Stimulated activated CD4-positive, alpha-beta T cell treated with anti-CD3 and anti-CD28 coated beads, Interleukin-1b, Interleukin-23, amount 100 ng/mL, for 1 hour (primary cell): ENCODE measurements at places on chromosomes 11 and 22.

DNA sequence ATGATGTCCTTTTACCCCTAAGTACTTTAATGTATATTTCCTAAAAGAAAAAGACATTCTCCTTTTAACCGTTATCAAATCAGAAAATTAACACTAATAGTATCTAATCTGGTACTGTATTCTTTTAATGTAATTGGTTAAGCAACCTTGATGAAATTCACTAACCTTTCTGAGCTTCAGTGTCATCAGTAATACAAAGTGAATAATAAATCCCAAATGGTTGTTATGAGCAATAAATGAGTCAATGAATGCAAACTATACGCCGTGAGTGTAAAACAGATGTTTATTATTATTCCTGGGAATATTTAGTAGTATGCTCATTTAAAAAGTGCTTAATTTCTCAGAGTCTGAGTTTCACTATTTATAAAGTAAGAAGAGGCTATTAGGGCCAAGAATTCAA lies 21.5 kb downstream of the UEVLD start:
- no peak for DNase-seq

GRCh38 chr11:80958361-80958760 lies 1517.5 kb upstream of the TENM4 start:
- DNase-seq: no peak

DNA sequence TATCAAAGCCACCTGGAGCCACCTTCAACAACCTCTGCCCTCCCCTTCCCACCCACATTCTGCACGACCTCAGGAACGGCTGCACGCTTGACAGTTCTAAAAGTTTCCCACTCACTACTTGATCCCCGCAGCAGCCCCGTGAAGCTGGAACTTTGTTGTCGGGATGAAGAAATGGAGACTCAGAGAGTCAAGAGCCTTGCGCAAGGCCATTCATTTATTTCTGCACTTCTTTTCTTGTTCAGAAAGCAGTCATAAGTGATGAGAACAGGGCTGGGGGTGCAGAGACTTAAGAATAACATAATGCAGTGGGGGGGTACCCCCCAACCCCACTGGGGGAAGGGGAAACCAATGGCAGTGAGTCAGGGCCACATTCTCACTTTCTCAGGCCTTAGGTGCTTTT lies 2.2 kb upstream of the ZFTA start:
- DNase-seq: no peak

DNA sequence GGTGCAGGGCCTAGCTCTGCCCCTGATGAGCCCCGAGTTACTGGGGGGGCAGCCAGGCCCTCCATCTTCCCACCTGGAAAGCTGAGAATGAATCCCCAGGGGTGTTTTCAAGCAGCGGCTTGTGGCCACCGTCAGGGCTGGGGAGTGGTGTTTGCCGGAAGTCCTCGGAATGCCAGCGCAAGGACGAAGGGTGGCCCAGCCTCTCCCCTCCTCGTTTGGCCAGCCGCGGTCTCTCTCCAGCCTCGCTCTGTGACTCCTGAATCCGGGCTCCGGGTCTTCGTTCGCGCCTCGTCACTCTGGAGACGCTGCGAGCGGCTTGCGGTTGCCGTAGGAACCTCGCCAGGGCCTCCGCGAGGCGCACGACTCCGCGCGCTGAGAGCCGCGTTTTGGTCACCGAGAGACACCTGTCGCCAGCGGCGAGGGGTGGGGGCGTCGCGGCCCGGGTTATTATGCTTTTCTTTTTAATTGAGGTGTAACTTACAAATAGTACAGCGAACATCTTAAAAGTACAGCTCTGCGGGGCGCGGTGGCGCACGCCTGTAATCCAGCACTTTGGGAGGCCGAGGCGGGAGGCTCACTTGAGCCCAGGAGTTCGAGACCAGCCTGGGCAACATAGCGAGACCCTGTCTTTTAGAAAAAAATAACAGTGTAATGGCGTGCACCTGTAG lies 6.3 kb upstream of the KDELR3 start:
- peak; percentile 22 for DNase-seq

- no peak for DNase-seq
Observed at GRCh38 chr22:17832665-17833064, 58.4 kb upstream of the BID start.

GRCh38 chr11:59204746-59205145 lies 8.0 kb downstream of the MPEG1 start:
- no peak for DNase-seq

DNA sequence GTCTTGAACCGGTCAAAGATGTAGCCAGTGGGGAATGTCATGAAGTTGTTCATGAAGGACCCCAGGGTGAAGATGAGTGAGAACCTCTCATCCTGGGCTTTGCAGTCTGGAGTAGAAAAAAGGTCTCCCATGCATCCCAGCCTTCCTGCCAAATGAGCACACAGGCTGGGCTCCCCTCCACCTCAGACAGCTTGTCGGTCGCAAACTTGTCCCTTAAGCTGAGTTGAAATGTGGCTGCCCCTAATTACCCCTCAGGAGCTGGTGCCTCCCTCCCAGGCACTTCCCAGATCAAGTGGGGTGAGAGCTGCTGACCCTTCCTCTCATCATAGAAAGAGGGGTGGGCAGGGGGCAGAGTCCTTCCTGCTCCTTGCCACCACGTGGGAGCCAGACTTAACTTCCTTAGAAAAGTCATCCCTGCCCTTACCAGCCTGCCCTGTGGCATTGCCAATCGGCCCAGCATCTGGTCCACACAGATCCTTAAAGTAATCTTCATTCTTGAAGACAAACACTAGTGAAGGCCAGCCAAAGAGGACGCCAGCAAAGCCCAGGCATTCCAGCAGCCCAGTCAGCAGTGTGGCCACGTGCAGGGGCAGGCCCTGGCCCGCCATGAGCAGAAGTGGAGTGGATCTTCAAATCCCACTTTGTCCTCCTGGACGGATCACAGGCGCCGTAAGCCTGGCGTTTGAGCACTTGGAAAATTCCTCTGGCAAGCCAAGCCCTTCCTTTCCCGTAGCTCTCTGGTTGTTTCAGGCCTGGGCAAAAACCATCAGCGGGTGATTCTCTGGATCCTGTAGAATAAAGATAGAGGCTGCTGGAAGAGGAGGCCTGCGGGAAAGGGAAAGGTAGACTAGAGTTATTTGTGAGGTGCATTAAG lies 1.1 kb downstream of the SLC43A3 start:
- no peak for DNase-seq

DNA sequence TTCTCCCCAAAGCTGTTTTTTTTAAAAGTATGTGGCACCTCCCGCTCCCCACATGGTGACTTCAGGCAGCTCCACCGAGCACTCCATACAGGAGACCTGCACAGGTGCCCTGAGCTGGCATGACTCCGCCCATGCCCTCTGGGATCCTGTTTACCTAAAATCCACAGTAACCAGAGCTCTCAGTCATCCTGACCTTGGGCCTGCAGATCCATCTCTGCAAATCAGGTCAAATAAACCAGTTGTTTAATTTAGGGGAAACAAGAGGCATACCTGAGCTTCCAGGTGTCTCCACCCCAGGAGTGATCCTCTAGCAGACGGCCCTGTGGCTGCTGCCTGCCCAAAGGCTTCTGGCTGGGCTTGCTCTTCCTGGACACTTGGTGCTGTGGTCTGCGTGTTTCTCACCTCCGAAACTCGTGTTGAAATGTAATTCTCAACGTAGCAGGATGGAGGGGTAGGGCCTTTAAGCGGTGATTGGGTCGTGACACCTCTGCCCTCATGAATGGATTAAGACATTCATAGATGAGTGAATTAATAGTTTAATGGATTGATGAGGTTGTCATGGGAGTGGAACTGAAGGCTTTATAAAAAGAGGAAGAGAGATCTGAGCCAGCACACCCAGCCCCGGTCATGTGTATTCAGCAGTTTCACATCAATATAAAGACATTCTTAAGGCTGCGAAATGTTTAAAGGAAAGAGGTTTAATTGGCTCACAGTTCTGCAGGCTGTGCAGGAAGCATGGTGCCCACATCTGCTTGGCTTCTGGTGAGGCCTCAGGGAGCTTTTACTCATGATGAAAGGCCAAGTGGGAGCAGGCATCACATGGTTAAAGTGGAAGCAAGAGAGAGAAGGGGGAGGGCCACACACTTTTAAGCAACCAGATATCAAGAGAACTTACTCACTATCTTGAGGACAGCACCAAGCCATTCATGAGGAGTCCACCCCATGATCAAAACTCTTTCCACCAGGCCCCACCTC lies 34.1 kb downstream of the LINC01488 start:
- no peak for DNase-seq

- DNase-seq: no peak
Observed at GRCh38 chr11:11512929-11513328, 108.9 kb downstream of the GALNT18 start.

DNA sequence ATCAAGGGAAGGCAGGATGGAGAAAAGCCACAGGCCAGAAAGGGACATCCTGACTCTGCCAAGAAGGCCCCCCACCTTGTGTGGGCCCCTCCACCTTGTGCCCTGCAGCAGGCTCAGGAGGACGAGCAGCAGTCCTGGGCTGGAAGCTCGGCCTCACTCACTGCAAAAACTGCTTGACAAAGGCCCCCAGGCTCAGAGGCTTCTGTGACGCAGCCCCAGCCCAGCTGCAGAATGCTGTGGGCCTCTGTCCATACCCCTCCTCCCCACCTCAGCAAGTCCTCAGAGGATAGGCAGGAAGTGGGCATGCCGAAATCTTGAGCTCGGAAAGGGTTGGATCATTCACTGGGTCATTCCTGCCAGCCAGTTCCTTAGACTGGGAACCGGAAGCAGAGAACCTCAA lies 61.9 kb downstream of the NRXN2 start:
- no peak for DNase-seq

DNA sequence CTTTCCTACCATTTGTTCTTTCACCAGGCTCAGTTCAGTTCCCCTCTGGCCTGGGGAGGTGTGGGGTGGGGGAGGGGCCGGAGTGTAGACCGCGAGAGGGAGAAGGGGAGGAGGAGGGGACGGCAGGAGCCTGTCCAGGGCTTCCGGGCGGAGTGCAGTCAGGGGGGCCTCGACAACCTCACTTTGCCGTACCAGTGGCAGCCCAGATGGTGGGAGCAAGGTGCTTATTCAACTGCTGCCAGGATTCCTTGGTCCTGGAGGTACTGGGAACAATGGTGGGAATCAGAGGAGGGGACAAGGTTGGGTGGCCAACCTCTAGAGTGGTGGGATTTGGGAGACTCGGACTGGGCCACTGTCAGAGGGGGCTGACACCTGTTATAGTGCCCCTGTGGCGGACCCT lies 1.2 kb downstream of the BACE1 start:
- DNase-seq: no peak

- DNase-seq: no peak
Observed at GRCh38 chr22:30561402-30562189, 12.9 kb downstream of the GAL3ST1 start.

- no peak for DNase-seq
Observed at GRCh38 chr11:124608147-124608546, 3.1 kb upstream of the PANX3 start.

- DNase-seq: no peak
Observed at GRCh38 chr11:68841718-68842426, at the start of gene CPT1A. Gene CPT1A, minus strand, starts transcription at chr11:68841916. Its CDS starts 26,442 bp downstream, at chr11:68815474.

GRCh38 chr11:95065336-95065735 lies 1.4 kb upstream of the SRSF8 start:
- DNase-seq: no peak

DNA sequence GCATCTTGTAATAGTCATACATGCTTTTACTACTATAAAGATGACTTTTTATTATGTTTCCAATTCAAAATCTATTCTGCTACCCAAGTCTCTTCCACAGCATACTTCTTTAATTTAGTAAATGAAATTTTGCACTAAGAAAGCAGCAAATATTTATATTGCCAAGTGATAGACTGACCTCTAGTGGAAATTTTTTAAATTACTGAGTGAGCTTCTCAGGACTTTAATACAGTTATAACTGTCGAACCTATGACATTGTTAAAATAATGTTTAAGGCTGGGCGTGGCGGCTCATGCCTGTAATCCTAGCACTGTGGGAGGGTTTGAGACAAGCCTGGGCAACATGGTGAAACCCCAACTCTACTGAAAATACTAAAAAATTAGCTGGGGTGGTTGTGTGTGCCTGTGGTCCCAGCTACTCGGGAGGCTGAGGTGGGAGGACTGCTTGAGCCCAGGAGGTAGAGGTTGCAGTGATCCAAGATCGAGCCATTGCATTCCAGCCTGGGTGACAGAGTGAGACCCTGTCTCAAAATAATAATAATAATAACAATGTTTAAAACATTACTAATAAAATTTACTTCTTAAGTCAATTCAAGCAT lies 27.3 kb downstream of the STK33 start:
- no peak for DNase-seq

DNA sequence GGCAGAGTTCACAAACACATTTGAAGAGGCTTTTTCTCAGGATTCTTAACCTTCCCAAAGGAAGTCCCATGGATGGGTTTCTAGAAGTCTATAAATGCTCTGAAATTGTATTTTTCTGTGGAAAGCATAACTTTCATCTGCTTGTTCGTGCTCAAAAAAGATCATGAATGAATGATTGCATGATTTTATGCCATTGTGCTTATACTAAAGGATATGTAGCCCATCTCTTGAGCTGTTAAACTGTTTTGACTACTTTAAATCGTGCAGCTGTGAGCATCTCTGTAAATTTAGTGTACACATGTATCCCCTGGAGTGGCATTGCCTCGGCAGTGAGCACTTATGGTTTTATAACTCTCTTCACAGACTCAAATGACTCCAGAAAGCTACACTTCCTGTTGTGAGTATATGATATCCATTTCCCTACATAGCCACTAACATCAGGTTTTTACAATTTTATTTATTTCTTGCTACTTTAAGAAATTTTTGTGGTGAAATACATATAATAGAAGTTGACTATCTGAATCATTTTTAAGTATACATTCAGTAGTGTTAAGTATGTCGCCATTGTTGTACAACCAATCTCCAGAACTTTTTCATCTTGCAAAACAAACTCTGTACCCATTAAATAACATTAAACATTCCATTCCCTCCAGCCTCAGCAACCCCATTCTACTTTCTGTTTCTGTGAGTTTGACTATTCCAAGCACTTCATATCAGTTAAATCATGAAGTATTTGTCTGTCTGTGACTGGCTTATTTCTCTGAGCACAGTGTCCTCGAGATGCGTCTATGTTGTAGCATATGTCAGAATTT lies 8.0 kb downstream of the NEAT1 start:
- DNase-seq: no peak

GRCh38 chr22:37802310-37803194 lies 5.2 kb upstream of the GCAT start:
- DNase-seq: no peak

- DNase-seq: no peak
Observed at GRCh38 chr11:12455938-12456337, 78.6 kb downstream of the PARVA start.

GRCh38 chr11:36953976-36954375 lies 355.9 kb upstream of the RAG2 start:
- no peak for DNase-seq

- DNase-seq: no peak
Observed at GRCh38 chr11:36012455-36012854, 68.6 kb downstream of the LDLRAD3 start.
